ENCODE measurements at places on chromosomes 4 and X.

DNA sequence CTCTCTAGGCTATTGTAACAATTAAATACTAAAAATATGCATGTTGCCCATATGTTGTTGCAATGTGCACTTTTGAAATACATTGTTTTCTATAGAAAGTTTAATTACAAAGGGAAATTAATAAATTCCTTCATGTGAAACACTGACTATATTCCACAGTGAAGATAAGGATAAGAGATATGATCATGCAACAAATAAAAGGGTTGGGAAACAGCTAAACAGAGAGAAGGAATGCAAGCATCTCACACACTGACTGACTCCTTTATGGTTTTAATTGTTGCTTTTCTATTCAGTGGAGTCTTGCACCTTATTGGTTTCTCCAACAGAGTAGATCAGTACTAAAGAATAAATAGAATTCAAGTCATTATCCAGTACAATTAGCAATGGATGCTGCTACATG is 37.8 kb downstream of the ELOVL6 start:
- no peak for DNase-seq

GRCh38 chrX:65608026-65608425 is 59.4 kb upstream of the MSN start:
- no peak for DNase-seq

GRCh38 chrX:31376408-31377022 is 304.7 kb upstream of the FTHL17 start:
- DNase-seq = no peak

- DNase-seq = no peak
These were observed 373.1 kb upstream of the HS3ST1 start for GRCh38 chr4:11801466-11802446.

GRCh38 chr4:108210989-108211835 is 42.5 kb upstream of the LEF1 start:
- DNase-seq = no peak

- DNase-seq = no peak
These were observed 207.1 kb upstream of the DKK2 start for GRCh38 chr4:107243141-107243781.

- peak; percentile 41 for DNase-seq
These were observed 127.6 kb upstream of the SH3RF1 start for GRCh38 chr4:169398316-169398715.

DNA sequence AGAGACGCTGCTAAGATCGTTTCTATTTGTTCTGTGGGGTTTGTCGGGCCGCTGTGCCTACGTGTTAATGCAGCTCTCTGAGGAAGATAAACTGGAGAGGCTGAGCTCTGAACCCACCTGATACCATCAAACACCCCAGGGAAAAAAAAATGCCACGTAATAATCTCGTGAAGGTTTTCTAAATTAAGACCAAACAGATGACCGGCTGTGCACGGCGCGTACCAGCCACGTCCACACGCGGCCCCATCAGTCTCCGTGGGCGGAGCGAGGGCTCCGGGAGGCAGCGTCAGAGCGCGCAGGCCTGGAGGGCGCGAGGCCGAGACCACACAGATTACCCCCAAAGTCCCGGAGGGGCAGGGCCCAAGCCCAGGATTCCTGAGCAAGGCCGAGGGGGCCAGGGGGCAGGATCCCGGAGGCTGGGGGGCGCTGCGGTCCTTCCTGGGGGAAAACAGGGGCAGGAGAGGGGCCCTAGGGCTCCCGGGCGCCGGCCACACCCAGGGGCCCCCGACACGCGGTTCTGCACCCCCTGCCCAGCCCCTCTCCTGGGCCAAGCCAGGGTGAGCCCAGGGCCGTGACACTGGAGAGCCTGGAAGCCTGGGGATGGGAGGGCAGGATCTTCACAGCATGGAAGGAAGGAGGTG is 91.9 kb downstream of the FAM53A start:
- DNase-seq = no peak

DNA sequence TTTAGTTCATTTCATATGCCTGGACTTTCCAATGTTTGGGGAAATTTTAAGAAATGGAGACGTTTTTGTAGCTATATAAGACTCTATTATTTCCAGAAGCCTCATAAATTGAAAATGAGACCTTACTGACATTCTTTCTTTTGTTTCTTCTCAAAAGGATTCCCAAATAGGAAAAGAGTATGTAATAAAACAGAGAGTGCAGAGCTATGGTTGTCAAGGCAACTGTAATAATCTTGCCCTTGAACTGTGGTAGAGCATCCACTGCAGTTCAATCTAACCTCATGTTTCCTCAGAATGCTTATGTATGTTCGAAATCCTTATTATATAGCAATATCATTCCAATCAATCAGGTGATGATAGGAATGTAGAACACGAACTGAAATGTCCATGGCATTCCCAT is 54.1 kb downstream of the AMELX start:
- no peak for DNase-seq

DNA sequence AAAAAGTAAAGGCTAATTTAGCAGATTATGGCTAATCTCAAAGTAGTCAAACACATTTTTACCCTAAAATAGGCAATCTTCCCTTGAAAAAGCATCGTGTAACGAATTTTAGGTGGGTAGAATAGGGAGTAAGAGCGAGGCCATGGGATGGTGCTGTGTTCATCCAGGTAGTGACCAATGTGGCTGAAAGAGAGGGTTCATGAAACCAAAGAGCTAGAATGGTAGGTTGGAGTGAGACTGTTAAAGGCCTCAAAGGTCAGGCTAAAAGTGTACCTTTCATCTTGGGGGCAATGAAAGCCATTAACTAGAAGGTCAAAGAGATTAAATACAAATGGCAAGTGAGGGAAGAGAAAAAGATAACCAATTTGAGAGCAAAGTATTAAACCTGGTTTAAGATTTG is 23.6 kb downstream of the EIF4E start:
- DNase-seq = no peak

DNA sequence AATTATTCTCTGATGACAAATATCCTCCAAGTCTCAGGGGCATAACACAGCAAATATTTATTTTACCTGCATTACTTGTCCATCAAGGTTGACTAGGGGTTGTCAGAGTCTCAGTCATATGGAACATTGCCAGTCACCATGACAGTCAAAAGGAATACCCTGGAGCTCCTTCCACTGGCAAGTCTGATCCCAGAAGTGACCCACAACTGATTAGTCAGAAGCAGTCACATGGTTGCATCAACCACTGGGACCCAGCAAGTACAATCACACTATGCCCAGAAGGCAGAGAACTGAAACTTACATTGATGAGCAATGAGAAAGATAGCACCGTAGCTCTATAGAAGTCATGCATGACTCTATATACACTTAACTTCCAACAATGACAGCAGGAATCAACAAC is 41.9 kb upstream of the SOD3 start:
- peak; percentile 82 for DNase-seq

- no peak for DNase-seq
These were observed 1.7 kb downstream of the IL13RA1 start for GRCh38 chrX:118729042-118729652.

DNA sequence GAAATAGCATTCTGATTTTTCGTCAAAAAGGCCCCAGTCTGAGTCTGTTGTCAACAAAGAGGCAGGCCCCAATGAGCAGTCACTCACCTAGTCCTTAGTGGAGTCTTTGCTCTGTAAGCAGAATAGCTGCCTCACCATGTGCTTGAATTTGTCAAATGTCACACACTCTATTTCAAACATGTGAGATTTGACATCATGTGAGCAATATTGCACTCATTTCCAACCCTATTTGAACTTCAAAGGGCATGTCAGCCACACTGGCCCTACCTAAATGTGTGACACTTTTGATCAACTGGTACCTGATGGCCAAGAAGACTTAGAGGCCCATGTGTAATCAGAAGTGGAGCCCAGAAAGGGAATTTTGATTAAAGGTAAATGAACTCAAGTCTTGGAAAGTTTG is 59.4 kb upstream of the PLAC1 start:
- DNase-seq = no peak

DNA sequence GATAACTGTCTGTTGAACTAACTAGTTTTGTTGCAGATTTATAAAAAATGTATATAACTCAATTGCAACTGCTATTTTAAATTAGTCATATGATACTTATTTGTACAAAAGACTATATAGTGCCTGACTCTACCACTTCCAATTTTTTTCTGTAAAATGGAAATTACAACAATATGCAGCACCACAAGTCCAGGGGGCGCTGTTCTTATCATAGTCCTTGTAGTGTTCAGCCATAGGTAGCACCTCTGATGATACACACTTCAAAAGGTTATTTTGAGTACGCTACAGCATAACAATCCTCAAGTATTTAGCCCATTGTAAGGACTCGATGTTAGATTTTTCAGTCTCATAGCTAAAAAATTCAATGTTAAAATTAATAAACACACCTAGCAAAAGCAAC is 174.9 kb downstream of the CORIN start:
- DNase-seq = peak; percentile 13

DNA sequence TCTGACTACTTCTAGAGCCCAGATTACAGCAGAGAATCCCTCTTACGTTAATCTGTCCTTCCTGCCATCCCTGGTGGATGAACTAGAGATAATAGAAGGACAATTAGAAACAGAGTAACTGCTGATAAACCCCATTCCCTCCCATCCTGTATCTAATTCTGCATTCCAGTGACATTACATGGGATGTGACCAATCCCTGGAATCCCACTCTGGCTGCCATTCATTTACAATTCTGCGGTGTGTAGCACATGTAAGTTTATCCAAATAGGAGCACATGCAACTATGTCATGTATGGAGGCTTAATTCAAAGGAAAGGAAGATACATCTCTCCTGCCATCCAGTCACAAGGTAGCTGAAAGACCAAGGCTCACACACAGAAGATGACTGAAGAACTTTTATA is 339.5 kb downstream of the GPAT3 start:
- DNase-seq = no peak

DNA sequence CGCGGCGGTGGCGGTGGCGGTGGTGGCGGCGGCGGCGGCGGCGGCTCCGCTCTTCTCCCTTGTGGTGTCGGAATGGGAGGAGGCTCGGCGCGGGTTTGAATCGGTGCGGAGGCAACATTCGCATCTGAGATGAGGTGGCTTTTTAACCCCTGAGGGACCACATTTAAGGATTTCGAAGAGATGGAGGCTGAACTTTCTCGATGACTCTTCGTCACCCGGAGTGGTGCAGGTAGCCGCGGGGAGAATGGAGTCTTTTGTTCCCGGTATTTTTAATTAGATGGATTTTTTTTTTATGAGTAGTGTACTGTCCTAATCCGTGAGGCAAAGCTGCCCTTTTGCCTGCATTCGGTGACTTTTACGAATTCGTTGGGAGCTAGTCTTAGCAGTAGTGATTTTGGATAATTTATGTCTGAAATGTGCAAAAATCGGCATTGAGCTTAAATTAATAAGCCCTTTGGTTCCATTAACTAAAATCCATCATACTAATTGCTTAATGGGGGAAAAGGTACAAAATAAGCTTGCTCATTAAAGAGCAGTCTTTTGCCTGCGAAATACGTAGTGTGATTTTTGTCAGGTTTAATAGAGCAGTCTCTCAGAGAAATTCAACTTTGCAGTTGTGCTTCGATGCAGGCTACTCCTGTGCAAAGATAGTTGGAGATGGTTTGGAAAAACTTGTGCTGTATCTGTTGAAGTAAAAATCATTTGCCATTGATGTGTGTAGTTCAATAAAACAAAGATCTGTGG is 206.2 kb downstream of the TENM3 start:
- no peak for DNase-seq

DNA sequence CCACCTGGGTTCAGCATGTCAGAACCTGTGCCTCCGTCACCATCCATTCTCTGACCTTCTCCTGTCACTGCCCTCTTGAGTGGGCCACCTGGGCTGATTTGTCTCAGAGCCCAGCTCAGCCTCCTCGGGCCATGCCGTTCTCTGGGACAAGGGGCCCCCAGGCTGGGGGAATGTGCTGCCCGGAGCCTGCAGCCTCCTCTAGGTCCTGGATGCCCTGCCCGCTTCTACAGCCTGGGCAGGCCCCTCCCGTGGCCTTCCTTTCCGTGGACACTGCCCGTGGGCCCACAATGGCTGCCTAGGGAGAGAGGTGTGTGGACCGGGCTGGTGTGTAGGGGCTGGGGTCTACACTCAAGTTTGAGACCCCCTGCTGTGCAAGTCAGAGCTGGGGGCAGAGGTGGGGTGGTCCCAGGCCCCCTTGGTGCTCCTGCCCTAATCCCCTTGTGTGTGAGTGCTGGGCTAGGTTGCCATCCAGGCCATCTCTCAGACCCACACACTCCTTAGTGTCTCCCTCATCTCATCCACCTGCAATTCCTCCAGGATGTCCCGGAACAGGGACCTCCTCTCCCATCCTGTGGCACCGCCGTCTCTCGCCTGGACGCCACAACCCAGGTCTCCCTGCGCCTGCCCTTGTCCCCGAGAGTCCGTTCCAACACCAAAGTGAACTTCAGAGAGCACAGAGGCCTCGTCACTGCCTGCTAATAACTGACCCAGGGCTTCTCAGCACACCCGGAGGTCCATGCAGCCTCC is 12.4 kb downstream of the PSAPL1 start:
- no peak for DNase-seq

GRCh38 chrX:113260474-113260873 is 419.8 kb upstream of the AMOT start:
- DNase-seq = no peak

GRCh38 chr4:14924812-14925344 is 77.4 kb upstream of the CPEB2 start:
- no peak for DNase-seq

DNA sequence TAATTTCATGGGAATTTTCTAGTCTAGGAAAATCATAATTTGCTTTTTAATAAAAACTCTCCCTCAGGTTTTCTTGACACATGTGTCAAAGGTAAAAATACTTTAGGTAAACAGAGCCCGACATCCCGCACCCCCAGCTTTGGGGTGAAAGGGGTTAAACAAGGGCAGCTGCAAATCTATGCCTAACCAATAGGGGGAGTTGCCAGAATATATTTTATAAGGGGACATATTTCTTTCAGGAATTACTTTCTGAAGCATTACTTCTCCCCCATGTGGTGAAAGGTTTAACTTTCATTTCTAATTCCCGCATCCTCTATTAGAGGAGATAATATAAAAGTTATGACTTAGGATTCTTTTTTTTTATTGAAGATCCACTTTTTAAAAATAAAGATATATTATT is 53.9 kb upstream of the HEPH start:
- peak; percentile 63 for DNase-seq

DNA sequence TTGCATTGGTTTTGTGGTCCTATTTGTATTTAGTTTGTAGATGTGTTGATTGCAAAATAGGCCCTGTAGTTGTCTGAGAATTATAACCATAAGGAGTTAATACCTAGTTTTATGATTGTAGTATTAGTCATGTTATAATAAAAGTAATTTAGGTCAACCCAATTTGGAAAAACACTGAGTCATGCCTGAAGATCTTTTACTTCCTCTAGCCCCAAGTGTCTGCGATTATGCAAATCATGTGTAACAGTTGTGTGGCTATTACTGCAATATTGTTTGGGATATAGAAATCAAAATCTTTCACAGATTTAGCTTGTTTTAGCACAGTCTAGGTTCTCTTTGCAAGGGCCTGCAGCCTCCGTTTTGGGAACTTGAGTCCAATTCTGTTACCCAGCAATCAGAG is 12.6 kb downstream of the SRD5A3 start:
- peak; percentile 95 for DNase-seq

DNA sequence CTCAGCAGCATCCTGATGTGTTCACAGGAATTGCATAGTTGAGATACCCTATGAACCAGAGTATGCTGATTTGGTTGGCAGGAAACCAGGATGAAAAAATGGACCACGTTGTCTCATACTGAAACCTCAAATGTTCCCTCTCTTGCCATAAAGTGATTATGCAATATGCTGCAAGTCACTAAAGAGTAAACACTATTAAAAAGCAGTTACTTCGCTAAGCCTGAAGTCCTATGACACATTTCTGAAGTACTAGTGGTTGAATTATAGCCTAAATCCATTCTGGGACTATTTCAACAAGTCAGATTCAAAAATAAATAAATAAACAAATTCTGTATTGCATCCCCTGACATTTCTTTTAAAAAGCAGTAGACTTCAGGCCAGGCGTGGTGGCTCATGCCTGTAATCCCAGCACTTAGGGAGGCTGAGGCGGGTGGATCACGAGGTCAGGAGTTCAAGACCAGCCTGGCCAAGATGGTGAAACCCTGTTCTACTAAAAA is 106.0 kb upstream of the NAP1L5 start:
- peak; percentile 90 for DNase-seq
